Naive B cell (primary cell): ENCODE measurements at places on chromosomes 5 and 9.
A peak's percentile ranks its signal among the peaks of the same experiment; 100 is the strongest.

GRCh38 chr5:96595300-96596090 lies 66.7 kb upstream of the CAST start:
- no peaks in the 10 kb centered on the region for H3K4me1 ChIP-seq
- peaks cover 46% of the 10 kb centered on the region for H3K27me3 ChIP-seq
- DNase-seq: no peak
- no peak overlapping the region for H3K27ac ChIP-seq
- H3K36me3 ChIP-seq: no peaks in the 10 kb centered on the region

DNA sequence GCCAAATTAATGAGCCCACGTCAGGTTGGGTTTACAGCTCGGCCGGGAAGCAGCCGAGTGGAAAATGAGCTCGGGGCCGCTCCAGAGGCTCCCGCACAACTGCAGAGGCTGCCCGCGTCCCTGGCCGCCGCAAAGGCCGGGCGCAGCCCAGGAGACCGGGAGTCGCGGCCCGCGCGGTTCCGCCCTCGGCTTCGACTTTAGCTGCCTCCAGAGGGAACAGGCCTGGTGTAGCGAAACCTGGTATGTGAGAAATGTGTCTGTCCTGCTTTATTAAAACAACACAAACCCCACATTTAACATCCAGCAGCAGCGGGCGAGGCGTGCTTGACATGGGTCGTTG lies 66.2 kb downstream of the FOXD1 start:
- peaks cover 61% of the 10 kb centered on the region for H3K27me3 ChIP-seq
- H3K36me3 ChIP-seq: peaks cover 15% of the 10 kb centered on the region
- no peak for DNase-seq
- peaks cover 17% of the 10 kb centered on the region for H3K4me1 ChIP-seq
- no peak overlapping the region for H3K4me3 ChIP-seq

GRCh38 chr5:173775261-173776197 lies 112.6 kb upstream of the CPEB4 start:
- H3K4me1 ChIP-seq: peaks cover 39% of the 10 kb centered on the region
- no peaks in the 10 kb centered on the region for H3K36me3 ChIP-seq
- no peak for DNase-seq

DNA sequence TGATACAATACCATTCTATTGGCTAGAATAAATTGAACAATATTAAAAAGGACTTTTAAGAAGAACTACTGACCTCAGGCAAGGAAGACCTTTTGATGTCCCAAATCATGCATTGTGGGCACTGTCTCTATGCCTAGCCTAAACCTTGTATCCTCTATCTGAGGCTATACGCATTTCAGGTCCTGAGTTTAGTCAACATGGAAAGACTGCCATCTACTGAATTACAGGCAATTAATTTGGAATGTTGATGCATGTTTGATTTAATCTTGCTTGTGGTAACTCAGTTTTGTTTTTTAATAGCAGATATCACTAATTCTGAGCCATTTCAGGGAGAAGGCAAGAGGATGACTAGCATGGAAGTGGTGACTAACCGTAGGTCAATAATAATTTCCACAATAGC lies 585.3 kb upstream of the CCNG1 start:
- no peaks in the 10 kb centered on the region for H3K4me1 ChIP-seq
- no peak for DNase-seq
- no peaks in the 10 kb centered on the region for H3K36me3 ChIP-seq
- H3K27ac ChIP-seq: no peak overlapping the region

DNA sequence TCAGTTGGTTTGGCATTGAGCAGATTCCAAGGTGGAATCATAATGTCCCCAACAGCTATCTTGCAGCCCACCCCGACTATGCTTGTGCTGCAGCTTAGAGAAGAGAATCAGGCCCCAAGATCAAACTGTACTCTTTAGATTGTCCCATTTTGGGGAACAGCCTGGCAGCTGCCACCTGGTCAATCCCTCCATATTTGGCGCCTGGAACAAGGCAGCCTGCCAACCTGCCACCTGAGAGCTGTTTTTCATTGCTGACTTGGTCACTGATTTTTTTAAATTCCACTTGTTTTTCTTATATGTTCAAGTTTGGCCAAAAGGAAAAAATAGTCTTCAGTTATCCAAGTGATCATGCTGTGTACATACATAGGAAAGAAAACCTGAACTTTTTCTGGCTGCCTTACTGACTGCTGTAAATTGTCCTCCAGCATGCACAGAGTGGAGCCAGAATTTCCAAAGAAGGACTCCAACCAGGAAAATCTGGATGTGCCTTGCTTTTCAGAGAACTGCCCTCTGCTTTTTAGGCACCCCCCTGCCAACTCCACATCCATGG lies 504.2 kb downstream of the ENC1 start:
- H3K27me3 ChIP-seq: peaks cover 4% of the 10 kb centered on the region
- H3K36me3 ChIP-seq: no peaks in the 10 kb centered on the region
- no peaks in the 10 kb centered on the region for H3K4me1 ChIP-seq
- DNase-seq: no peak

DNA sequence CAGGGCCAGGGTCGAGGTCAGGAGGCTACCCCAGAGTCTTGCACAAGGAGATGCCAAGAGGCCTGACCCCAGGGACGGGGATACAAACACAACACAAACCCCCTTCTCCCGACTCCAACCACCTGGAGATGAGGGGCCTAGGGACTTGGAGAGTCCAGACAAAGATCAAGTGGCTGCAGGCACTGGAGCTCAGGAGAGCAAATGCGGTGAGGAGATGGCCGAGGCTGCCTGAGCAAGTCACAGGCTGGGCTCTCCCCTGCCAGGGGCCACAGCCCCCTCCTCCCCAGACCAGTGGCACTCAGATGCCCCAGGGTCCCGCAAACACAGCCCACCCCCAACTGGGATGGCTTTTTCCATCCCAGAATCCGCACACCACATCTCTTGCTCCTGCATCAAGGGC lies 15.8 kb downstream of the SH3GLB2 start:
- H3K27me3 ChIP-seq: no peaks in the 10 kb centered on the region
- no peak overlapping the region for H3K27ac ChIP-seq
- no peak for DNase-seq
- H3K36me3 ChIP-seq: no peaks in the 10 kb centered on the region

GRCh38 chr9:109887079-109887478 lies 107.1 kb downstream of the PALM2AKAP2 start:
- no peaks in the 10 kb centered on the region for H3K36me3 ChIP-seq
- H3K4me1 ChIP-seq: peaks cover 3% of the 10 kb centered on the region
- H3K27ac ChIP-seq: no peak overlapping the region
- no peaks in the 10 kb centered on the region for H3K27me3 ChIP-seq

- no peak overlapping the region for H3K4me3 ChIP-seq
- no peak overlapping the region for H3K27ac ChIP-seq
- H3K27me3 ChIP-seq: peaks cover 25% of the 10 kb centered on the region
These were observed 49.6 kb downstream of the EPB41L4B start for GRCh38 chr9:109270971-109271925.

- H3K4me1 ChIP-seq: no peaks in the 10 kb centered on the region
- H3K27ac ChIP-seq: no peak overlapping the region
- H3K27me3 ChIP-seq: no peaks in the 10 kb centered on the region
- no peak for DNase-seq
- no peaks in the 10 kb centered on the region for H3K36me3 ChIP-seq
These were observed 116.5 kb downstream of the ANKRD55 start for GRCh38 chr5:56116599-56117141.

GRCh38 chr9:126752881-126753670 lies 51.8 kb upstream of the ZBTB43 start:
- peak overlapping the region; percentile 63 for H3K27ac ChIP-seq
- no peak for DNase-seq
- peaks cover 15% of the 10 kb centered on the region for H3K4me1 ChIP-seq

DNA sequence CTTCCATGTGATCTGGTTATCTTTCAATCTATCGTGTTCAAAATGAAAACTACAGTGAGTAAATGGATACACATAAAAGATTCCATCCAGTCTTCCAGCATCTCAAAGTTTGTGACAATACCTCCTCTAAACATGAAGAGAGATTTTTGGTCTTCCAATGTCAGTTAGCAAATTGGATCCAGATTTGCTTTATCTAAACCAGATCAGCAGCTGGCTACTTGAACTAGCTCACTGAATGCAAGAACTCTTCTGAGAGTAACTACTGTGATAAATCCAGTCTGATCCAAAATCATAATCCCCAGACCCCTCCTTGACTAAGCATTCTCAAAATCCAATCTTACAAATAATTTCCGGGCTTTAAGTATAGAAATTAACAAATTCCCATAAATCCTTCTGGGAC lies 2177.9 kb upstream of the C9orf72 start:
- no peaks in the 10 kb centered on the region for H3K27me3 ChIP-seq
- no peak for DNase-seq
- no peak overlapping the region for H3K4me3 ChIP-seq
- H3K4me1 ChIP-seq: no peaks in the 10 kb centered on the region

DNA sequence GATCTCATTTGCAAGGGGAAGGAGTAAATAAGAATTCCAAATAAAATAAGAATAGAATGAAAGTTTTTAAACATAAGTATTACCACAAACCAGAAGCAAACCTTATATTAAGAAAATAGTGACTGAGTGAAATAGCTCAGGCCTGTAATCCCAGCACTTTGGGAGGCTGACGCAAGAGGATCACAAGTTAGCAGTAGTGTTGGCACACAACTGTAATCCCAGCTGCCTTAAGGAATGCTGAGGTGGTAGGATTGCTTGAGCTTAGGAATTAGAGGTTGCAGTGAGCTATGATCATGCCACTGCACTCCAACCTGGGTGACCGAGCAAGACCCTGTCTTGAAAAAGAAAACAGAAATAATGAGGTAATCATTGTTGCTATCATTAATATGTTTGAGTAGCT lies 47.0 kb downstream of the APC start:
- no peak overlapping the region for H3K4me3 ChIP-seq
- no peaks in the 10 kb centered on the region for H3K4me1 ChIP-seq
- no peaks in the 10 kb centered on the region for H3K27me3 ChIP-seq
- no peak for DNase-seq
- H3K27ac ChIP-seq: no peak overlapping the region

DNA sequence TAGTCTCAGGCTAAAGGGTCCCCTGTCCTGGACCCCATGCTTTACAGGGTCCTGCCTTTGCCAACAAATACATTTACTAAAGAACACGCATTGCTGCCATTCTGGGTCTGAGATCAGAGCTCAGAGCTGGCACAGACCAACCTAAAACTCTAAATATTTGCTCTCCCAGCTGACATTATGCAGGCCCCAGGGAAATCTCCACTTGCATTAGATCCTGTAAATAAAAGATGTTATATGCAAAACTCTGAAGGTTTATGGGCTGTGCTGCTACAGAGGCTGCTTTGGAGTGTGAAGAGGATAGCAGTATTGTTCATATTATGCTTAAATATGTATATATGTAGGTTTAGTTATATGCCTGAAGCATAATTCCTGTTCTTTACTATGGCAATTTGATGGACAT lies 35.9 kb upstream of the RANBP3L start:
- DNase-seq: no peak
- H3K4me3 ChIP-seq: no peak overlapping the region
- no peak overlapping the region for H3K27ac ChIP-seq
- no peaks in the 10 kb centered on the region for H3K36me3 ChIP-seq
- H3K27me3 ChIP-seq: no peaks in the 10 kb centered on the region

DNA sequence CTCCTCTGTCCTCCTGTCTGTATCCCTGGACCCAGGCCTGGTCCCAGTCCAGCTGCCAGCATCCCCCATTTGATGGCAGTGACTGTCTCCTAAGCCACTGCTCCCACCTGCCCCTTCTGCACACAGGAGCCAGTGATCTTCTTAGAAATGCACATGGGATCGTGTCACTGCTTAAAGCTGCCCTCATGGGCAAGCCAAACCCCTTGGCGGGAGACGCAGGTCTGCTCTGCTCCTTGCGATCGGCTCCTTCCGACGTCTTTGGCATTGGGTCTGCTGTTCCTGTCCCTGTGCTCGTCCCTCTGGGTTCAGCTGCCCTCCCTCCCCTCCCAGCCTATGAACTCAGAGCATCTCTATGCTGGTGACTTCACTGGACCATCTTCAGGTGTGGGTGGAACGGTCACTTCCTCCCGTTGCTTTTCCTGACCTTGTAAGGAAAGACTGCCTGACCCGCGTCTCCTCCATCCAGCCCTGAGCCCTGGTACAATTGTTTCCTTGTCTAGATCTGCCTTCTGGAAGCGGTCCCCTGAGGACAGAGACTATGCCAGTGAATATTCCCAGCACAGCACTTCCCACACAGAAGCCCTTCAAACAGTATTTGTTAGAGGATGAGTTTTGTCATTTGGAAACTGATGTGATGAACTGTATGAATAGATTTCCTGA lies 116.5 kb downstream of the ZNF354C start:
- H3K27me3 ChIP-seq: peaks cover 31% of the 10 kb centered on the region
- no peak for DNase-seq
- H3K4me1 ChIP-seq: no peaks in the 10 kb centered on the region
- peak overlapping the region; percentile 42 for H3K4me3 ChIP-seq
- no peaks in the 10 kb centered on the region for H3K36me3 ChIP-seq

DNA sequence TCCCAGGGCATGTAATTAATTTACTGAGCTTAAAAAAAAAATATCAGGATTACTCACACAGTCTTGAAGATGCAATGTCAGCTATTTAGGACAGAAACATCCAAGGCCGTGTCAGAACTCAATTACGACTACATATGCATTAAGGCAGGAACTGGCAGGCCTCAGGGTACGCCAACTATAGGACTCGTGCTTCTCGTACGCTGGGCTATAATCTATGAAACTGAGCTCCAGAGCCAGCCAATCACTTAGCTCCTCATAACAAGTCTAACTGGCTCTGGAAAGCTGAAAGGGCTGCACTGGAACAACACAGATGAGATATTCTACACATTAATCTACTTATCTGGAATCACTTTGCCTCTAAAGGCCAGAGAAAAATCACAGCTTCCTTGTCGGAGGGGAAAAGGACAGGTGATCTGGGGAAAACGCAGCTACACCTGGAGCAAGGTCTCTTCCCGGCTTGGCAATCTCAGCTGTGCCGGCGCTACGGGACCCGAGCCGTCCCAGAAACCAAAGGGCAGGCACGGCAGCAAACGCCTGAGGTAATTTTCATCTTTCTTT lies 212.0 kb downstream of the DEPDC1B start:
- DNase-seq: no peak
- H3K4me1 ChIP-seq: peaks cover 2% of the 10 kb centered on the region
- no peaks in the 10 kb centered on the region for H3K36me3 ChIP-seq
- H3K27ac ChIP-seq: no peak overlapping the region

- no peak for DNase-seq
- no peaks in the 10 kb centered on the region for H3K36me3 ChIP-seq
- H3K27ac ChIP-seq: no peak overlapping the region
- peaks cover 6% of the 10 kb centered on the region for H3K4me1 ChIP-seq
These were observed 40.9 kb downstream of the CPEB4 start for GRCh38 chr5:173928871-173929574.

DNA sequence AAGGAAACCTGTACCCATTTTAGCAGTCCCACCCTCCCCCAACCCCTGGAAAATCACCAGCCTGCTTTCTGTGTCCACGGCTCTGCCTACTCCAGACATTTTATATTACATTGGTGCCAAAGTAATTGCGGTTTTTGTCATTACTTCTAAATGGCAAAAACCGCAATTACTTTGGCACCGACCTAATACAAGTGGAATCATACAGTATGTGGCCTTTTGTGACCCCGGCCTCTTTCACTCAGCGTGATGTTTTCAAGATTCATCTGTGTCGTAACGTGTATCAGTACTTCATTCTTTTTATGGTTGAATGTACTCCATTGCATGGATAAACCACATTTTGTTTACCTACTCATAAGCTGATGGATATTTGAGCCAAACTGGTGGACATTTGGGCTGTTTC lies 9.7 kb upstream of the ORM1 start:
- H3K4me1 ChIP-seq: no peaks in the 10 kb centered on the region
- H3K4me3 ChIP-seq: no peak overlapping the region

- H3K27me3 ChIP-seq: no peaks in the 10 kb centered on the region
- no peak overlapping the region for H3K4me3 ChIP-seq
- H3K36me3 ChIP-seq: no peaks in the 10 kb centered on the region
- no peak overlapping the region for H3K27ac ChIP-seq
- peaks cover 4% of the 10 kb centered on the region for H3K4me1 ChIP-seq
- no peak for DNase-seq
These were observed 559.2 kb downstream of the PSAT1 start for GRCh38 chr9:78856144-78856543.
